ENCODE measurements at places on chromosomes 5 and 9. TPM values are rescaled to one million over a fixed set of nuclear protein-coding genes. Genes with fewer than 3 reads are reported as not detected.
A peak's percentile ranks its signal among the peaks of the same experiment; 100 is the strongest.

IL4 gene
- total RNA-seq, result not detected

GPRIN1 gene
- total RNA-seq, result 5.4 TPM

HAVCR1 gene
- not detected for total RNA-seq

DNA sequence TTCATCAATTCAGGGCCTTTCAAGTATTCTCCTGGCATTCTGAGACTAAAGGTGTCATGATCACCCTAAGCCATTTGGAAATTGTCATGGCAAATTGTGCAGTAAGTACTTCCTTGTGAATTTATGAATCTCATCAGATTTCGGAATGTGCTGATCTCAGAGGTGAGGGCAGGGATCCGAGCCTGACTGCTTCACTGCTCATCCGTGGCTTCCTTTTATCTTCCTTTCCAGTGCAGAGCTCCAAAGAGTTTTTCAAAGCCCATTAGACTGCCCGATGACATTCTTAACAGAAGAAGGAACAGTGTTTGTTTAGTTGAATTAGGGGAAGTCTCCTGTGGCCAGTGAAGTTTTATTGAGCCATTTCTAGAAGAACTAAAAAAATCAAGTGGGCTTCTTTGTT is 182.8 kb upstream of the GDNF start:
- DNase-seq, result no peak

GRCh38 chr9:19967216-19967887 is 178.5 kb upstream of the SLC24A2 start:
- DNase-seq, result no peak

GRCh38 chr9:122807271-122807900 is 7.5 kb downstream of the OR1K1 start:
- no peak for DNase-seq

DNA sequence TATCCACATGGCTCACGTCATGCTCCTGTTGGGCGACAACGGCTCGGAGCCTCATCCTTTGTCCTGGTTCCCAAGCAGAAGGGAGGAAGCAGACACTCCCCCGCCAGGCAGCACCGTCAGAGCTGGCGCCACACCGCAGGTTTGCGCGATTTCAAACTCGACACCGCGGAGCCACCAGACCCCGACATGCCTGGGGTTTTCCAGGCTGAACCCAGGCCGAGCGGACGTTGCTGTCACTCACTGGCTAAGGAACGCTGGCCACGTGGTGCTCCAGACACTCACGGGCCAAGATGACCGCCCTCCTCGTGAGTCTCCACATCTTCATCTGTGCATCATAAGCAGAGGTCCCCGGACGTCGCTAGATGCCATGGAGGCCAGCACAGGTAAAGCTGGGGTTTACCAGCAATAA is 9.0 kb downstream of the TERT start:
- no peak for DNase-seq

DNA sequence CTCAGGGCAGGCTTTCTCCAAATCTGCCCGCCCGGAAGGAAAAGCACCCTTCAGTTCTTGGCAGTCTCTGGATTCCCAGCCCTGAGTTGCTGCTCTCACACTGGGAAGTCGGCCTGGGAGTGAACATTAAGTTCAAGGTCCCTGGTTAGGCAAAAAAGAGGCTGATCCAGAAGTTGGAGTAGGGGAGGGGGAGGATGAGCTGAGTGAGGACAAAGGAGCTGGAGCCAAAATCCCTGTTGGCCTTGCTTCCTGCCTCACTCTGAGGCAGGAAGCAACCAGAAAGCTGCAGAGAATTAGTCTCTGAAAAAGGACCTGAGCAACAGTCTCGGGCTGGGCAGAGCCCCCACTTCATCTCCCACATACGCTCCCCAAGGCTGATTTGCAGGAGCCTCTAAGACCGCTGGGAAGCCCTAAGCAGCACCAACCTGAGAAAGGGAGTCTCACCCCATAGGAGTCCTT is 15.0 kb upstream of the RPS14 start:
- DNase-seq, result no peak

- DNase-seq, result peak; percentile 38
Observed at GRCh38 chr5:142697356-142698255, 11.7 kb upstream of the FGF1 start.

- DNase-seq, result no peak
Observed at GRCh38 chr9:28329323-28329722, 756.0 kb upstream of the C9orf72 start.

- DNase-seq, result peak; percentile 76
Observed at GRCh38 chr5:150397146-150397781, 15.4 kb downstream of the CD74 start.

DNA sequence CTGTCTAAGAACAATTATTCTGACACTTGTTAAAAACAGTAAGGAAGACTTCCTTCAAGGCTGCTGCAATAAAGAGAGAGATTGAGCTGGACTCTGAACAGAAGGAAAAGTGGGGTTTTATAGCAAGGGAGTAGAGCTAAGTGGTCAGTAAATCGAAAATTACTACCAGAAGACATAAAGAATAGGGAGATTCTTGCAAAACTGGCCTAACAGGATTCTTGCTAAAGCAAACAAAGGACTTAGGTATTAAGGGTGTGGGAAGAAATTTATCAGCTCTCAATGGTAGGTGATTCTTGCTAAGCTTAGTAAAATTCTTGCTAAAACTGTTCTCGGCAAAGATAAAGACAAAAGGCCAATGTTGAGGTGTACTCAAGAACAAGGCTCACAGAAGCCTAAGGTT is 300.5 kb downstream of the SLCO4C1 start:
- DNase-seq, result no peak

DNA sequence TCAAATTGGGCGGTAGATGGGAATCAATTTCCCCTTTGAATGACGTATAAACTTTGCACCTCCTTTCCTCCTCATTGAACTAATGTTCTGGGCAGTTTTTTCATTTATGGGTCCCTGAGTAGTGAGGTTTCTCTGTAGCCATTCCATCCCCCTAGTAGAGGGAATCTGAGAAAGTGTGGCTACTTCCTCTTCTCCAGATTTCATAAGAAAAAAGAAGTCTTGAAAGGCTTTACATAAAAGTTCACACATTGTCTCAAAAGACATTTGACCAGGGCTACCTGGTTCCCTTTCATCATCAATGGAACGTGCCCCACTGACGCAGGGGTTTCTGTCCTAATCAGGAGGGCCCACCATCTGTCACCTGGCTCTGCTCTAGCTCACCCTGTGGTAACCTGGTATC is 57.3 kb downstream of the CTSL start:
- DNase-seq, result no peak

GRCh38 chr5:119019501-119019900 is 31.2 kb upstream of the DTWD2 start:
- DNase-seq, result no peak

- no peak for DNase-seq
Observed at GRCh38 chr5:40575921-40576320, 103.8 kb upstream of the PTGER4 start.

GRCh38 chr9:98413084-98413483 is 157.6 kb upstream of the TBC1D2 start:
- no peak for DNase-seq

GRCh38 chr9:37251452-37251851 is 131.1 kb downstream of the ZCCHC7 start:
- DNase-seq, result no peak

DNA sequence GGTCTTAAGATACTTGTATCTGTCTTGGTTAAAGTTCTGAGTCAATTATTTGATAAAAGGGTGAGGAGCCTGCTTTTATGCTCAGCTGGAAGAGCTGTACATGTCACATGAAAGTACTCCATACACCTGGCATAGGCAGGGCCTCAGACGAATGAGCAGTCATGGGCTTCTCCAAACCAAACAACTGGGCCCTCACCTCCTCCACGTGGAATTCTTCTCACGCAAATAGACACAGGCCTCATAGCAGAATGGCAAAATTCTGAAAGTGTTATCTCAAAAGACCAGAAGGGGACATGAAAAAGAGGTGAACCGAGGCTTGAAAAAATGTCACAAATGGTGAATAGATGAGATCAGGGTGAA is 48.6 kb downstream of the FAM240B start:
- DNase-seq, result no peak

- DNase-seq, result no peak
Observed at GRCh38 chr9:77440057-77440456, 208.1 kb downstream of the GNA14 start.

- no peak for DNase-seq
Observed at GRCh38 chr5:138843316-138844124, 31.6 kb downstream of the LRRTM2 start.

- DNase-seq, result no peak
Observed at GRCh38 chr5:142453932-142454331, 129.1 kb upstream of the SPRY4 start.
